ENCODE measurements at places on chromosomes 2 and 18.

GRCh38 chr2:32611366-32611765, 16.5 kb upstream of the TTC27 start:
- no peak for DNase-seq

- DNase-seq: no peak
These were observed 1.7 kb upstream of the CTDSP1 start for GRCh38 chr2:218397820-218398436.

GRCh38 chr18:48548011-48548771, 9.4 kb downstream of the CTIF start:
- no peak for DNase-seq

GRCh38 chr18:22411446-22411845, 6.3 kb downstream of the CTAGE1 start:
- no peak for DNase-seq

DNA sequence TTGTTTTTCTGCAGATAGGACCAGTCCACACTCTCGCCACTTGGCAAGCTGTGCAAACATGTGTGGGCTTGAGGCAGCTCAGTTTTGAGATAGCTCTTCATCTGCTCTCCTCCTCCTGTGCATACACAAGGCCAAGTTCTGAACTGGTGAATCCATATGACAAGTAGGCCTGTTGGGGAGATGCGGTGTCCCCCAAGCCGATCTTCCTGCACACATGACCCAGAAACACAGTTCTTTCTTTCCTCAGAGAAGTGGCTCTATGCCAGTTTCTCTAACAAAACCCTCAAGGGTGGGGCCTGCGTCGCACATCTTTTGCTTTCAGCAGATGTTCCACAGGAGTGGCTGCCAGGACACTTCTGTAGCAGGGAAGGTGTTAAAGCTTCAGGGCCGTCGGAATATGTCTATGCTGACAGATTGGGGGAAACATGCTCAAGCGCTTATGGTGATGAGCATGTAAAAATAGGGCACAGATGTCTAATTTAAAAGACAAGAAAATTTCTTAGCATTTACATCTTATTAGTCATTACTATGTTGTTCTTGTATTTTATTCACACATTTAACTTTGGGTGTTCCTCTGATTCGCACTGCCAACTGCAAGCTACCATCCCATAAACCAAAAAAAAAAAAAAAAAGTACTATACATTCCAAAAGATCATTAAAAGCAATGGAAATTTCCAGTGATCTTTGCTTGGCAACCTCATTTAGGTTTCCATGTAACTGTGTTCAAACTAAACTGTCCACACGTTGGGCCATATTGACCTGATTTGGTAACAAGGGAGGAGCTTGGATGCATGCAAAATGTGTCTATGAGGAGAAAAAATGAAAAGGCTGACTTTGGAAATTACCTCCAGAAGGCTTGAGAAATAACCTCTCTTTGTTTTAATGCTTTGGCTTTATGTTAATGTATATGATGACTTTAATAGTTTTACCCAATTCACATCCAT, 1055.5 kb upstream of the KLHL29 start:
- DNase-seq: peak; percentile 22

GRCh38 chr2:150889141-150889540, 372.5 kb downstream of the RBM43 start:
- no peak for DNase-seq

- no peak for DNase-seq
These were observed 135.5 kb downstream of the EIPR1 start for GRCh38 chr2:3241971-3242746.

DNA sequence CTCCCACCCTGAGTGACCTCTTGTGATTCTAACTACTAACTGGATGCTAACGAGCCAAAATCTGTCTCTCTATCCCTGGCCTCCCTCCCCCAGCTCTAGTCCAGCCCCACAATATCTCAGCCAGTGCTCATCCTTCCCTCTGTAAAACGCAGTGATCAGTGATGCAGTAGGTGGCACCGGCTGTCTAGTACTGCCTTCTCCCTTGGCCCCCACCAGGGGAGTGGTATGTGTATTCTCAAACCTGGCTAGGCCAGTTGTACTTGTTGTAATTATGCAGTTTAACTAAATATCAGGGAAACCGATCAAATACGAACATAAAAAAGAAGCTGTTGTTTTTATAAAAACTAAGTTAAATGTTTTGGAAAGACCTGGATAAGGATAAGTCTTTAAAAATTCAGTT, 113.2 kb upstream of the ALPP start:
- DNase-seq: no peak

GRCh38 chr2:199624958-199625357, 167.2 kb upstream of the SATB2 start:
- no peak for DNase-seq

DNA sequence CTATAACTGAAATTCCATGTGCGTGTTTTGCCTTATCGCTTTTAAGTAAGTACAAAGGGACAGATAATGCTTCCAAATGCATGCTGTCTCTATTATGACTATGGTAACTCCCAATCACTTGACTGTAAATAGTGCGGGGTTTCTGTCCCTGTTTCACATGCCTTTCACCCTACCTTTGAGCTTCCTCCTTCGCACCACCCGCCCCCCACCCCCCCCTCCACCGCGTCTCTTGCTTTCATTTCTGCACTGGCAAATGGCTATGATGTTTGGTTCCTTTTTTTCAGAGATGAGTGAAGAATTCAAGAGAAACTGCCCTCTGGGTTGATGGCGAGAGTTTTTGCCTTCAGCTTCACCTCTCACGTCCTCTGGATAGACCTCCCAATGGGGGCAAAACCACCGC, 25.0 kb upstream of the SPP2 start:
- DNase-seq: no peak

- no peak for DNase-seq
These were observed 22.3 kb upstream of the IL1R1 start for GRCh38 chr2:102120261-102120660.

All from NCI-H1092 (cell line).